ENCODE measurements at places on chromosomes 13 and 19.

DNA sequence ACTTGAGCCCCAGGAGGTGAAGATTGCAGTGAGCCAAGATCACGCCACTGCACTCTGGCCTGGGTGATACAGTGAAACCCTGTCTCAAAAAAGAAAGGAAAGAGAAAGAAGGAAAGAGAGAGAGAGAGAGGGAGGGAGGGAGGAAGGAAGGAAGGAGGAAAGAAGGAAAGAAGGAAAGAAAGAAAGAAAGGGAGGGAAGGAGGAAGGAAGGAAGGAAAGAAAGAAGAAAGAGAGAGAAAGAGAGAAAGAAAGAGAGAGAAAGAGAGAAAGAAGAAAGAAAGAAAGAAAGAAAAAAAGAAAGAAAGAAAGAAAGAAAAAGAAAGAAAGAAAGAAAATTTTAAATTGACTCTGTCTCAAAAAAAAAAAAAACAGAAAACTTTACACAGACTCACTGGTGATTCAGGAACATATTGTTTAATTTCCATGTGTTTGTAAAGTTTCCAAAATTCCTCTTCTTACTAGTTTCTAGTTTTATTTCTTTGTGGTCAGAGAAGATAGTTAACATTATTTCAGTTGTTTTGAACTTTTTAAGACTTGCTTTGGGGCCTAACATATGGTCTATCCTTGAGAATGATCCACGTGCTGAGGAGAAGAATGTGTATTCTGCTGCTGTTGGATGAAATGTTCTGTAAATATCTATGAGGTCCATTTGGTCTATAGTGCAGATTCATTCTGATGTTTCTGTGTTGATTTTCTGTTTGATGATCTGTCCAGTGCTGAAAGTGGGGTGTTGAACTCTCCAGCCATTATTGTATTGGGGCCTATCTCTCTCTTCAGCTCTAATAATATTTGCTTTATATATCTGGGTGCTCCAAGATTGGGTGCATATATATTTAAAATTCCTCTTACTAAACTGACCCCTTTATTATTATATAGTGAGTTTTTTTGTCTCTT lies 204.4 kb upstream of the SERP2 start:
- no peak for DNase-seq

DNA sequence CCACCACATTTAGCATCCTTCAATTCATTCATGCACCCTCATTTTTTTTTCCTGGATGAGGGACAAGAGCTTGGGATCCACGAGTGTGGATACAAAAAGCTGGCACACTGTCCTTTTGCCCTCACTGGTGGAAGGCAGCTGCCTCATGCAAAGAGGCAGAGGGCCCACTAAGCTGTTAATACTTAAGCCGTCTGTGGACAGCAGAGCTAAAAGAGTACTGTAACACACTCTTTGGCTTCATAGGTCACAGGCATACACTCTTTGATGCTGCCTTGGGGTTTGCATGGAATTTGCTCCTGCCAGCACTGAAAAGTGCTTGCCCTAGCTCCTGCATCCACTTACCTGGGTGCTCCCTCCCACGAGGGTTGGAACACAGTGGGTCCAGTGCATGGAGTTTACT lies 978.4 kb upstream of the SPRY2 start:
- no peak for DNase-seq

GRCh38 chr13:69296130-69296529 lies 811.5 kb upstream of the ATXN8OS start:
- DNase-seq, result no peak

GRCh38 chr13:39510316-39510695 lies 92.7 kb downstream of the LHFPL6 start:
- peak; percentile 86 for DNase-seq

GRCh38 chr13:91722267-91722884 lies 324.0 kb downstream of the GPC5 start:
- DNase-seq, result peak; percentile 76

- DNase-seq, result no peak
These were observed 149.1 kb downstream of the KLF12 start for GRCh38 chr13:73984949-73985691.

DNA sequence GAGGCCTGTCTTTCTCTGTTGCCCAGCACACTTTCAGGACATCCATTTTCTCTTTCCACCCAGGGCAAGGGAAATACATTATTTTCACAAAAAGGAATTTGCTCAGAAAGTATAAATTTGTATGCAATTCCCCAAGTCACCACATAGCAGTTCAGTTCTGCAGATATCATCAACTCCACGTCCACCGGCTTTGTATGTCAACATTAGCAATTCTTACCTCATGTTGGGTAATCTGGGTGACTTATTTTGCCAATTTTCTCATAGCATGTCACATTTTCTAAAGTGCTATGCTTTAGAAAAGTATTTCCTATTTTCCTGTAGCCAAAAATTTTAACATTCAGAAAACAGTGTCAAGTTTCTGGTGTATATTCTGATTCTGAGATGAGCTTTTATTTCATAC lies 501.8 kb downstream of the EFNB2 start:
- DNase-seq, result peak; percentile 19

- DNase-seq, result no peak
These were observed 2.8 kb upstream of the FCGBP start for GRCh38 chr19:39937094-39937720.

- peak; percentile 61 for DNase-seq
These were observed 95.0 kb downstream of the LIG4 start for GRCh38 chr13:108120302-108120701.

DNA sequence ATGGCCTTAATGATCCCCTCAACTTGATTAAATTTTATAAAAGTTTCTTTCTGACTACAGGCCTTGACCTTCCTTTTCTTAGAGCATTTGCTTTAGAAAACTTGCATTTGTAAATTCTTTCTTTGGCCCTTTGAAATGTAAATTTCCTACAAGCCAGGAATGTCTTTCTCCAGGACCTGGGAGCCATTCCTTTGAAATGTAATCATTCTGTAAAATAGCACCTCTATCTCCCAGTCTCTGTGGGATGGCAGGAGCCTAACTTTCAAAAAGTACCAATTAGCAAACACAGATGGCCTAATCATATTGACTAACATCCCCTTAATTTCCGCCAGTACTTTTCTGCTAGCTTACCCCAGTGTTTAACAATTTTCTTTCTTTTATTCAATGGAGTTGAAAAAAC lies 1394.2 kb upstream of the ATXN8OS start:
- no peak for DNase-seq

DNA sequence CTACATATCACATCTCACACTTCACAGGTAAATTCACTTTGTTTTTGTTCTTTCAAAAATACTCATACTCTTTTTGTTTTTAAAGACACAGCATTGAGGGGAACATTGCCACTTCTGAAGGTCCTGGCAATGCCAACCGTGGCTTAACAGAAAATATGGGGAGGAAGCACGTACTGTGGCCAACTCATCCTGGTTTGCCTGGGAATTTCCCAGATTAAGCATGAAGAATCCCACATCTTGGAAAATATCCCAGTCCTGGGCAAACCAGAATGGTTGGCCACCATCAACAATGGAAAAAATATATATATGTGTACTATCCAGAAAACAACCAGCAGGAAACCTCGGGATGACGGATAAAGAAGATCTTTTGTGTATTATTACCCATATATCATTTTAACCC lies 1032.2 kb upstream of the SLC10A2 start:
- no peak for DNase-seq

GRCh38 chr13:80717776-80718175 lies 376.9 kb upstream of the SPRY2 start:
- no peak for DNase-seq

GRCh38 chr13:51349016-51349415 lies 9.5 kb downstream of the SERPINE3 start:
- no peak for DNase-seq

DNA sequence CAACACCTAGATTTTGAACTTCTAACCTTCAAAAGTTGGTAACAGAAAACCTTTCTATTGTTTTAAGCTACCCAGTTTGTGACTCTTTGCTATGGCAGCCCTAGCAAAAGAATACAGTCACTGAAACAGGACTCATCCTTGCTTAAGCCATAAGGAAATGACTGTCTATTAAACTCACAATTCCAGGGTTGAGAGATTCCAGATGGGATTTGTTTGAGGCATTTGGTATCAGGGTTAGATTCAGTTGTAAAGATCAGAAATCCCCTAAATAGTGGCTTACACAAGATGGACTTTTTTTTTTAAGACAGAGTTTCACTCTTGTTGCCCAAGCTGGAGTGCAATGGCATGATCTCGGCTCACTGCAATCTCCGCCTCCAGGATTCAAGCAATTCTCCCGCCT lies 41.1 kb upstream of the RGCC start:
- DNase-seq, result no peak

GRCh38 chr19:17824339-17824738 lies 3.0 kb upstream of the INSL3 start:
- no peak for DNase-seq

DNA sequence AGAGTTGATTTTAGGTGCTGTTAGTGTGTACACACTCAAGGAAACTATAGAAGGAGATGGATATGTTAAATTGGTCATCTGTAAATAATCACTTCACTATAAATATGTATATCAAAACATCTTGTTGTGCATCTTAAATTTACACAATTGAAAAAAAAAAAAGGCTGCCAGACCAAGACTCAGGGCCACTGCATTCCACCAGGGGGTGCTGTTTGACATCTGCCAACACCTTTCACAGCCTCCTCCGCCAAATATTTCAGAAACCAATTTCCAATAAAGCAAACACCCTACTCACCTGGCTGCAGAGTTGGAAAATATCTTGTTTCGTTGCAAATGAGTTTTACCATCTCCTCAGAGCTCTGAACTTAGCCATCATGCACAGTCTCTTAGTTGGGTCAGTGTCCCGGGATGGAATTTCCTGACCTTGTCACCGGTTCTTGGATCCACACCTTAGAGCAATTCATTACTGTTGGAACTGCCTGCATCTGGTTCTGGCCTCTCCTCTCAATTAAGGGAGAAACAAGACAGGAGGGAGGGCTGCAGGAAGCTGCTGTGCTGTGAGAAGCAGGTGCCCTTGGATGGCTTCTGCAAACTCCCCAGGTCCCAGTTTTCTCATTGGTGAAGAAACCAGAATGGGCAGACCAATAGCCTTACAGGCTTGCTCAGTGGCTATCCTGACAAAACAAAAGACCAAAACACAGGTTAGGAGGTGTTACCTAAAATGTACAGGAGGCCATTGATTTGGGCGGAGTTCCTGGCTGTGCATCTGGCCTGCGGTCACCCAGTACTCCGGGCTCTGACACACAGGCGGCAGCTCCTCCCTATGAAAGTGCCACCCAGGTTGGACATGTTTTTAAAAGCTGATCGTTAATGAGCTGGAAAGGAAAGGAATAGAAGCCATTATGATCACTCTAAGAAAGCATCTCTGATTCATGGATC lies 746.6 kb downstream of the UQCRFS1 start:
- peak; percentile 82 for DNase-seq

GRCh38 chr13:50357586-50358118 lies 342.4 kb downstream of the KCNRG start:
- DNase-seq, result no peak

GRCh38 chr19:898663-899062 lies 5.4 kb downstream of the RNU6-9 start:
- DNase-seq, result peak; percentile 77

- DNase-seq, result peak; percentile 25
These were observed 72.1 kb downstream of the KATNAL1 start for GRCh38 chr13:30235216-30235615.

- no peak for DNase-seq
These were observed 17.1 kb downstream of the GPATCH1 start for GRCh38 chr19:33098055-33098534.

DNA sequence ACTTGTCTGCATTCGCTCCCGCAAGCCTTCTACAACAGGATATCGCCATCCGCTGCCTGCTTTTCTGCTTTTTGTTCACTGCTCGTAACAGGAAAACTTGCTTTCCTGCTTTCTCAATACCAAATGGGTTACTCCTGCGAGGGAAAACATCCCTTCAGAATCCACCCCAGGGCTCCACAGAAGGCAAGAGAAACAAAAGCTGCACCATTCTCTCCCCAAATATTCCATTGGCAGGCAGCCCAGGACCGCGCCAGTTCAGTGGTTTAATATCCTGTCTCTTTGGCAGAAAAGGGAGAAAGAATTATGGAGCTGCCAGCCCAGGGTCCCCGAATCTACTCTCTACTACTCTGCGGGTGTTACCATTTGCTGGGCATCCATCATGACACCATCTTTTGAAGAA lies 84.7 kb upstream of the DOCK9 start:
- no peak for DNase-seq

DNA sequence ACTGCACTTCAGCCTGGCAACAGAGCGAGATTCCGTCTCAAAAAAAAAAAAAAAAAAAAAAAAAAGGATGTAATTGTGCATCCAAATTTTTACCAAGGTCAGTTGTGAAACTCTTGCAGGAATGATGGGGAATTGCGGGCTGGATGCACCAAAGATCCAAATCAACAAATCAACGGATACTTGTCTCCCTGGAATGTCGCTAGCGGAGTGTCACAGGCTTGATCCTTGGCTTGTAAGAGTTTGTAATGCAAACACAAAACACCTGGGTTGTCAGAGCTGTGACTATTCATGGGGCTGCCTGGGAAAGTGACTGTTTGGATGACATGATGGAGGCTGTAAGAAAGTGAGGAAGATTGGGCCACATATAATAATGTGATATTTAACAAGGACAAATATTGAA lies 4.2 kb downstream of the KANK3 start:
- DNase-seq, result no peak

DNA sequence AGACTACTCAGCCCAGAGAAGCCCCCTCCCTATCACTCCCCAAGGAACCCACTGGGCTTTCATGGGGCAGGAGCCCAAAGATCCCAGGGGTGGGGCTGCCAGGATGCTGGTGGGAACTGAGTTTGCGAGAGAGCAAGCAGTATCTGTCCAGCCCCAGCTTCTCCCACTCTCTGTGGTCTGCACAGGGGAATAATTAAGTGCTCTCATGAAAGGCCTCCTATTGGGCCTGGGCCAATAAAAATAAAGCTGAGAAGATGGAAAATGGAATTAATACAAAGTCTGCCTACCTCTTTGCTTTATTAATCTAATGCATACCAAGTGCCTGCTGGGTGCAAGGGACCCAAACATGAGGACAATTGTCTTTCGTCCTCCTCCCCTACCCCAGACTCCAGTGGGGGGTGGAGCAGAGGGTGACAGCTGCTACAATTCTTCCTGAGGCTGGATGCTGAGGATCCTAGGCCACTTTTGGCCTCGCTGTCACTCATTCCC lies 5.4 kb downstream of the DDX39A start:
- no peak for DNase-seq

DNA sequence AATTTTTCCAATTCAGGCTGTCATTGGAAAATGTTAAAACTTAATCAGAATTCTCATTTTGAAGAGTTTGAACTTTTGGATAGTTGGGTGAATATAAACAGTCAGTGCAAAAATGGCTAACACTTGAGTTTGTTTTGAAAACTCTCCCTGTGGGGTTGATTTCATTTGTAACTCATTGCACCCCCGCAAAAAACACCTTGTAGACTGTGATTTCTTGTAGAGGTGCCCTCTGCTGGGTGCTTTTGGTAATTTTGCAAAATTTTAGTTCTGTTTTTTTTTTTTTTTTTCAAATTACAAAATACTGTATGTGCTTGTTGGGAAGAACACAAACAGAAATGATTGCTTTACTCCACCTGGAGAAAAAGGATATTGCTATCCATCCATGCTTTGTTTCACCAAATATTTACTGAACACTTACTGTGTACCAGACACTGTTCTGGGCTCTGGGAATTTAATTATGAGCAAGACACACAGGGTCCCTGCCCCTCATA lies 28.2 kb upstream of the GPI start:
- peak; percentile 65 for DNase-seq
